ENCODE measurements at places on chromosomes 5 and 9.

- peak; percentile 75 for DNase-seq
These were observed 195.7 kb downstream of the CDK5RAP2 start for GRCh38 chr9:120383999-120384924.

- peak; percentile 86 for DNase-seq
These were observed 555.5 kb downstream of the CDH9 start for GRCh38 chr5:26482810-26483375.

DNA sequence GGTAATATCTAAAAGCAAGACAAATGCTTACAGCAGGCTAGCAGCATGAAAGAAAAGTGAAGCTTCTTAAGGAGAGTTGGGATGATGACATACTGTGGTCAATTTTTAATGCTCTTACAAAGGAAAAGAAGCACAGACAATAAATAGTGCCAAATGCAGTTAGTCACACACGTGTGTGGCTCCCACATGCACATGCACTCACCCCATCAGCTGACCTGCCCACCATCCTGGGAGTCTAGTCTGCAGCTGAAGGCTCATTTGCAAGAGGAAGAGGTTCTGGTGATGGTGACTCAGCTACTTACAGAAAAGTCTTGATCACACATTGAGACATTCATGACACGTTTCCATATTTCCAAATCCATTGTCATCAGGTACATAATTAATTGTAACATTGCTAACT lies 129.3 kb downstream of the MRPL36 start:
- no peak for DNase-seq

DNA sequence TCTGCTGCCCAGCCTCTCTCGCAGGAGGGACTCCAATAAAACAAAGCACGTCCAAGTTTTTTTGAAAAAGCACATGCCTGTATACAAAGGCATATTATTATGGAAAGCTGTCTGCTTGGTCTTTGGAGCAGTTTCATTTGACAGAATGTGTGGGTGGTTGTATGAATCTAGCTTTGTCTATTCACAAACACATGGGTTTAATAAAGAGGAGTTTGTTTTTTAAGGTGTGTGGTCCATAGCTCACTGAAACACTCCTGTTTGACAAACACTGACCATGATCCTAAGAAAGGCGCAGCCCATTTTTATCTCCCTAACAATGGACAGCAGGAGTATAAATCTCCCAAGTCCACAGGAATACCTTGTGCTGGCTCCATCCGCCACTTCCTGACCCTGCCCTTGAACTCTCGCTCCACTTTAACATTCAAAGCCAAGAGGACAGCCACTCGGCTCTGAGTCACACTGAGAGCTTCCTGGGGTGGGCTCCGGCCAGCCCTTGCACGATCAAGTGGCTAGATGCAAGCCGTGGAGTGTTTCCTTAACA lies 371.9 kb downstream of the EBF1 start:
- DNase-seq = no peak

Data from SHP77 (cell line).